NCI-H446 treated with DMSO at 0.1 percent for 48 hours (cell line): ENCODE measurements at places on chromosomes 13 and 19.

DNA sequence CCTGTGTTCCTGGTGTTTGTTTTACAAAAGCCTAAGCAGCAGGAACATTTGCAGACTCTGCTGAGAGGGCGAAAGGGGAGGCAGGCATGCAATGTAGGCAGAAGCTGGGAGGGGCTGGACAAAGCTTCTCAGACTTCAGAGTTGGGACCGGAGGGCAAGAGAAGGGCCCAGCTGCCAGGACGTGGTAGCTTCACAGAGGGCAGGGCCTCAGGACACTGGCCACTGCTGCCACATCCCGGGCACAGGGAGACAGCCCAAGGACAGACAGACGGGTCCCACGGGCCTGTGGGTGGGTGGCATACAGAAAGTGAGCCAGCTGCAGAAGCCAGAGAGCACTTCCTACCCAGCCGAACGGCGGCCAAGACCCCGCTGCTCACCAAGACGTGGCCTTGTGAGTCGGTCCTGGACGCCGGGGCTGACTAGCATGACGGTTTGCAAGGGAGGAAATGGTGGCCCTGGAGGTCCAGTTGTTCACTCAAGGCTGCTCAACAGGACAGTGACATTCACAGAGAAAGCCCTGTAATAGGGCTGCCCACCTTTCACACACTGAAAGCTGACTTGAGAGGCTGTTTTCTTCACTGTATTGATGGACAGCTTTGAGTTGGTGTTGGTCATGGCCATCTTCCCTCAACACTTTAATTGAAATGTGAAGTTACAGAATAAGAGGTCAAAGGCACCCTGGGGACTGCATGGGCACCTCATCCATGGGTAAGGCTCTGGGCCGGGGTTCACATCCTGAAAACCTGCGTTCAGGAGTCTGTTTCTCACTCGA, 23.7 kb upstream of the TFDP1 start:
- DNase-seq, result no peak

GRCh38 chr13:99352351-99353245, 45.4 kb upstream of the GPR183 start:
- DNase-seq, result no peak

DNA sequence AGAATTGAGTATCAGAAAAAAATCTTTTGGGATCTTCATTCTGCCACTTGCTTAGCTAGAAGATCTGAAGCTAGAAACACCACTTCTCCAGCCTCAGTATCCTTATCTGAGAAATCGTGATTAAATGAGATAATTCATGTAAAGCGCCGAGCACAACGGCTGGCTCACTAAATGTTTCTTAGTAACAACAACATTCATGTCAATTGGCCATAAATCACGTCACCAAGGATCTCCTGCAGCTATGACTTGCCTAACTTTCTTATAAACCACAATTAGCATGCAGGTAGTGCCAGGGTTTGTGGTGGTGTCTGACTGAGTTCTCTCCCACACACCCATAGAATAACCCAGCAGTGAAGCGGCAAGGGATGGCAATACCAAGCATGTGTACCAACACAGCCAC, 501.3 kb downstream of the EFNB2 start:
- no peak for DNase-seq

GRCh38 chr19:35063940-35064818, 22.7 kb downstream of the HPN start:
- DNase-seq, result no peak

GRCh38 chr19:11496391-11497163, 9.1 kb downstream of the ZNF653 start:
- DNase-seq, result peak; percentile 30

DNA sequence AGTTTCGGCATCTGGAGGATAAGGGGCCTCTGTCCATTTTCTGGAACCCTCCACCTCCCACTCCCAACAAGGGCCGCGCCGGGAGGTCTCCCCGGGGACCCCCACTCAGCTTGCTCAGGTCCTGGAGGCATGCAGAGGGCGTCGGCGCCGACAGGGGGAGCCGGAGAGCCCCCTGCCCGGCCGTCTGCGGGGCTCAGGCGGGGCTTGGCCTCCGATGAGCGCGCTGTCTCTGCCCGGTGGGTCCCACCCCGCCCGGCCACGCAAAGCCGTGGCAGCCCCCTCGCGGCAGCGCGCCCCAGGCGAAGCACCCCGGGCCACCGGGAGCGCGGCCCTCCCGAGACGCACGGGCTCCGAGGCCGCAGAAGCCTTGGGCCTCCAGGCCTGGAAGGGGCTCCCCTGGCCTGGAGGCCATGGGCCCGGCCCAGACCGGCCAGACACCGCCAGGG, 149.7 kb upstream of the ZNF536 start:
- DNase-seq, result no peak

- DNase-seq, result no peak
Measured at GRCh38 chr13:40193286-40194223, 472.9 kb downstream of the FOXO1 start.

DNA sequence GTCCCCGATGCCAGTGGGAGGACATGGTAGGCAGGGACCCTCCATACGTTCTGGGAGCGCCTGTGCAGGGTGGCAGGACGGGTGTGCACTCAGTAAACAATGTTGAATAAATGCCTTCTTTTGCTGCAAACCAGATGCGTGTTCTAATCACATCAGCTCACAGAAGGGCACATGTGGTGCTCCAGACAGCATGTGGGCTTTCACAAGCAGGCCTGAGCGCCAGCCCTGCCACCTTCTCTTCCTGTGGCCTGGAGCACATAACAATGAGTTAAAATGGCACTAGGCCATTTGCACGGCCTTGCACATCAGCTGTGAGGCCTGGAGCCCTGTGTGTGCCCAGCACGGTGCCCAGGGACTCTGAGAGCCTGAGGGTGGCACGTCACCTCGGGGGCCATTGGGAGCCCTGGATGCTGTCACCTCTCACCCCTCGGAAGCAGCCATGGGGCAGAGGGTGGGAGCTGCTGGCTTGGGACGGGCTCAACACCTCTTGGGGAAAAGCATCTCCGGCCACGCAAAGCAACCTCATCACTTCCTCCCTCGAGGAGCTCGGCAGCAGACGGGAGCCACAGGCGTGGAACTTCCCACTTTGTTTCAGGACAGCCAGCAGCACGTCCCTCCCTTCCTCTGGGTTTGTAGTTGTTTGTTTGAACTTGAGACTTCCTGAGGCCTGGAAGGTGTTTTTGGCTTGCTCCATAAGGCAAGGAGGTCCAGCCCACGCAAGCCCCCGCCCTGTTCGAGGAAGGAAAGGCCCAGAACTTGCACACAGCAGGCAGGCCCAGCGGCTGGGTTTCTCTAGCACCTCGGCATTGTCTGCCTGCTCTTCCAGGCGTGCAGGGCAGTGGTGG, 9.8 kb downstream of the MCF2L start:
- DNase-seq, result no peak

GRCh38 chr19:31980796-31981195, 364.6 kb upstream of the ZNF507 start:
- no peak for DNase-seq

GRCh38 chr19:55695511-55696290, 20.7 kb downstream of the EPN1 start:
- DNase-seq, result no peak

- no peak for DNase-seq
Measured at GRCh38 chr19:23203841-23204344, 46.3 kb downstream of the ZNF724 start.

DNA sequence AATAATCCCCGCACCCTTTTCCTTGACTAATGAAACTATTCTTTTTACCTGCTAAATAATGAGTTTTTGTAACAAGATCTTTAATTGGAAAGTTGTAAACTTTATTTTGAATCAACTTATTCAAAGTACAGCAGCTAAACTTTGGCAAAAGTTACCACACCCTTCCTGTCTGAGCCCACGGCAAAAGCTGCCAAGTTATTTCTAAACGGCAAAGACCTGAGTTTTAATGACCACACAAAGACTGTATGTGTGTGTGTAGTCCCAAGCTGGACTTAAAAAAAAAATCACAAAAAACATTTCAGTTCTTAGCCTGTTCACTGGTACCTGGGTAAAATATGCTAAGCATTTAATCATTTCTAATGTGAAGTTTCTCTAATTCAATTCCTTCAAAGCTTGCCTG, 60.7 kb downstream of the ZAR1L start:
- no peak for DNase-seq

- no peak for DNase-seq
Measured at GRCh38 chr19:8022275-8022674, 16.8 kb upstream of the ELAVL1 start.

- no peak for DNase-seq
Measured at GRCh38 chr19:31992750-31993149, 352.7 kb upstream of the ZNF507 start.

- DNase-seq, result no peak
Measured at GRCh38 chr13:53201454-53202225, 173.0 kb downstream of the OLFM4 start.

DNA sequence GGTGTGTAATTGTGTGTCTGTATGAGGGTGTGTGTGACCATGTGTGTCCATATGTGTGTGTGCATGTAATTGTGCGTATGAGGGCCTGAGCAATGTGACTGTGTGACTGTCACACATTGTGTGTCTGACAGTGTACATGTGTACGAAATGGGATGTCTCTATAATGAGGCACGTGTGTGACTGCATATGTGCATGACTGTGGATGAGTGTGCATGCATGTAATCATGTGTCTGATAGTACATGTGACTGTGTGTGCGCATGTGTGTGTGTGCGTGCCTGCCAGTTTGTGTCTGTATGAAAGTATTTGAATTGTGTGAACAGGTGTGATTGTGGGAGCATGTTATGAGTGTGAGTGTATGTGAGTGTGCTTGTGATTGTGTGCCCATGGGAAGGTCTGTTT, 2.2 kb upstream of the ACSBG2 start:
- no peak for DNase-seq

- no peak for DNase-seq
Measured at GRCh38 chr19:52621376-52621775, 16.8 kb downstream of the ZNF83 start.

GRCh38 chr13:28485996-28486543, 8.9 kb downstream of the FLT1 start:
- no peak for DNase-seq

GRCh38 chr13:111925146-111925875, 141.6 kb upstream of the SOX1 start:
- no peak for DNase-seq

- DNase-seq, result no peak
Measured at GRCh38 chr13:102869948-102870676, 24.3 kb downstream of the ERCC5 start.

DNA sequence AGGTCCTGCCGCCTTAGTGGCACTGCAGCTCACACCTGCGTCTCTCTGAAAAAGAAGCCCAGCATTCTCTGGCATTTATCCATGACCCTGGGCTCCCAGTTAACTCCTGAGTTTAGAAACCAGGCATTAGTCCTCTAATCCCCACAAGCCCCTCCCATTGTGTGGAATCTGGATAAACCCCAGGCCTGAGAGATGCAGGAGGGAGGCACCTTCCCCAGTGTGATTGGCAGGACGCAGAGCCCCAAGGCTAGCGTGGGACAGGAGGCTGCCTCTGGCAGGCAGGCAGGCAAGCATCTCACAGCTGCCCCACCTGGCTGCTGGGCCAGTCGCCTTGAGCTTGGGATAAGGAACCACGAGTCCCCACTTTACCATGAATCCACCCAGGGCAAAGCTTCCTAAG, 11.0 kb upstream of the SERPINE3 start:
- DNase-seq, result no peak

DNA sequence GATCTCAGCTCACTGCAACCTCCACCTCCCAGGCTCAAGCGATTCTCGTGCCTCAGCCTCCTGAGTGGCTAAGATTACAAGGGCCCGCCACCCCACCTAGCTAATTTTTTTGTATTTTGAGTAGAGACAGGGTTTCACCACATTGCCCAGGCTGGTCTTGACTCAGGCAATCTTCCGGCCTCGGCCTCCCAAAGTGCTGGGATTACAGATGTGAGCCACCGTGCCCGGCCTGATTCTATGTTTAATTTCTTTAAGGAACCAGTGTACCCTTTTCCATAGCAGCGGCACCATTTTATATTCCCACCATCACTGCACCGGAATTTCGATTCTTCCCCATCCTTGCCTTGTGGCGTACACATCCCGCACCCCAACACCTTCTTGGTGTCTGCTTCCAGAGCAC, 17.7 kb upstream of the INSR start:
- no peak for DNase-seq

- no peak for DNase-seq
Measured at GRCh38 chr13:36363366-36363863, 17.2 kb upstream of the SPART start.

DNA sequence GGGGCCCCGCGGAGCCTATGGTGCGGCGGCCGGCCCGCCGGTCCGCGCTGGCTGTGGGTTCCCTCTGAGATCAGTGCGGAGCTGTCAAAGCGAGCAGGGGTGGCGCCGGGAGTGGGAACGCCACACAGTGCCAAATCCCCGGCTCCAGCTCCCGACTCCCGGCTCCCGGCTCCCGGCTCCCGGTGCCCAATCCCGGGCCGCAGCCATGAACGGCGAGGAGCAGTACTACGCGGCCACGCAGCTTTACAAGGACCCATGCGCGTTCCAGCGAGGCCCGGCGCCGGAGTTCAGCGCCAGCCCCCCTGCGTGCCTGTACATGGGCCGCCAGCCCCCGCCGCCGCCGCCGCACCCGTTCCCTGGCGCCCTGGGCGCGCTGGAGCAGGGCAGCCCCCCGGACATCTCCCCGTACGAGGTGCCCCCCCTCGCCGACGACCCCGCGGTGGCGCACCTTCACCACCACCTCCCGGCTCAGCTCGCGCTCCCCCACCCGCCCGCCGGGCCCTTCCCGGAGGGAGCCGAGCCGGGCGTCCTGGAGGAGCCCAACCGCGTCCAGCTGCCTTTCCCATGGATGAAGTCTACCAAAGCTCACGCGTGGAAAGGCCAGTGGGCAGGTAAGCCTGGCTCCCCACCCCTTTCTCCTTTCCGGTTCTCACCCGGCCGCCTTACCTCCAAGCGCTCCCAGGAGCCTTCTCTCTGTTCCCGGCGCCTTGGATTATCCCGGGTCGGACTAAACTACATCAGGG, at the start of gene PDX1:
PDX1 (plus strand) TSS at position 67 of the 743 bp plus-strand sequence; CDS start at position 206, 139 bp downstream.
- DNase-seq, result no peak

DNA sequence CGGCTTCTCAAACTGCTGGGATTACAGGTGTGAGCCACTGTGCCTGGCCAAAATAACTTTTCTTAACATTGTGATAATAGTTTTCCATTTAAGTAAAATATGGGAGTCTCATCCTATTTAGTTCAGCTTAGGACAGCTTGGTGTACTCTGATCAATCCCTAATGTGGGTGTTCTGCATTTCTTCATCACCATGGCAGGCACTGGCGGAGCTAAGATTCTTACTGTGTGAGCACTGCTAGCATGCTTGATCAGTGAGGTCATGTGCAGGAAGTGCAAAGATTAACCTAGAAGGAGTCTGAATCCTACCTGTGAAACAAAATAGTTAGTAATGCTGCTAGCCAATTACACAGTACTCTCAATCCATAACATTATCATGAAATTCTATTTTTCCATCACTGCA, 1684.2 kb upstream of the SLC10A2 start:
- no peak for DNase-seq

GRCh38 chr19:17200408-17201079, 14.6 kb upstream of the USE1 start:
- DNase-seq, result no peak

- DNase-seq, result no peak
Measured at GRCh38 chr13:48431431-48431830, 18.5 kb upstream of the LPAR6 start.

- DNase-seq, result no peak
Measured at GRCh38 chr13:30905932-30906383, at the start of gene MEDAG. Gene MEDAG, plus strand, starts transcription at chr13:30906271. Its CDS starts 245 bp downstream, at chr13:30906516.
